Immature natural killer cell (primary cell): ENCODE measurements at places on chromosomes 3 and 15. TPM values are rescaled to one million over a fixed set of nuclear protein-coding genes. Genes with fewer than 3 reads are reported as not detected.

GNB4 gene
- 2.2 TPM for polyA plus RNA-seq

CAV3 gene
- not detected for polyA plus RNA-seq

GRCh38 chr15:92809880-92810361, 90.2 kb upstream of the CHD2 start:
- H3K27me3 ChIP-seq, result peaks cover 20% of the 10 kb centered on the region
- H3K36me3 ChIP-seq, result no peaks in the 10 kb centered on the region
- H3K4me1 ChIP-seq, result peaks cover 41% of the 10 kb centered on the region

SPINK8 gene
- polyA plus RNA-seq, result not detected

HTR3E gene
- polyA plus RNA-seq, result not detected

DNA sequence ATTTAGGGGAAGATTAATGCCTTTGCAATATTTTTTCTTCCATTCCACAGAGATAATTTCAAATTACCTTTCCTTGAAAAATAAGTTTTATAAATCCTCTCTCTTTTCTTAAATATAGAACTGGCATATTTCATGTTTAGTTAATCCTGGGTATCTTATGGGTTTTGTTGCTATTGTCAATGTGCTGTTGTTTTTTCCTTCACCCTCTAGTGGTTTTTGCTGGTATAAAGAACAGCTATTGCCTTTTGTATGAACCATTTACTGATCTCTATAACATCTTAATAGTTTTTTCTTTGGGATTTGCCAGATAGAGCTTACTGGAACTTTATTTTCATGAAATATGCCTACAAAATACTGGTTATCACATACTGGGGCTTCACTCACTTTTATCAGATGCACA, 359.6 kb upstream of the DPPA4 start:
- no peak for DNase-seq
- no peaks in the 10 kb centered on the region for H3K36me3 ChIP-seq

- H3K36me3 ChIP-seq, result no peaks in the 10 kb centered on the region
- no peaks in the 10 kb centered on the region for H3K4me1 ChIP-seq
- H3K27me3 ChIP-seq, result peaks cover 2% of the 10 kb centered on the region
- H3K27ac ChIP-seq, result no peak overlapping the region
These were observed 396.2 kb upstream of the CDIN1 start for GRCh38 chr15:36183201-36183600.

DNA sequence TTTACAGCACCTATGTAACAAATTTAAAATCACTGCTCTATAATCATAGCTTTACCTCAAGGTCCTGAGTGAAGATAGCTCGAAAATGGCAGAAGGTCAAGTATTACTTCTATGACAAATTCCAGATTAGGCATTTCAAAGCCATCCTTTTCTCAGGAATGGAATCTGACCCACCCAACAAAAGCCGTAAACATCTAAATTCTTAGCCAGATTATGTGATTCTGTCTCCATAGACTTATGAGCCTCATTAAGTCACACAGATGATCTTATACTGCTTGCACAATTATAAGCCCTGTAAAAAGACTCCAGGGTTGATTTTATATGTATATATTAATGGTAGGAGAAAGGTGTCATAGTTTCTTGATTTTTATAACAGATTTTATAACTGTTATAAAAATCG, 56.9 kb downstream of the CEP152 start:
- H3K27ac ChIP-seq, result no peak overlapping the region
- H3K4me3 ChIP-seq, result no peak overlapping the region
- no peaks in the 10 kb centered on the region for H3K27me3 ChIP-seq
- no peak for DNase-seq
- H3K36me3 ChIP-seq, result peaks cover 39% of the 10 kb centered on the region

- peaks cover 2% of the 10 kb centered on the region for H3K27me3 ChIP-seq
- no peak overlapping the region for H3K27ac ChIP-seq
- H3K4me3 ChIP-seq, result no peak overlapping the region
- H3K4me1 ChIP-seq, result no peaks in the 10 kb centered on the region
- no peaks in the 10 kb centered on the region for H3K36me3 ChIP-seq
These were observed 90.1 kb upstream of the CADPS start for GRCh38 chr3:62965311-62965710.

DNA sequence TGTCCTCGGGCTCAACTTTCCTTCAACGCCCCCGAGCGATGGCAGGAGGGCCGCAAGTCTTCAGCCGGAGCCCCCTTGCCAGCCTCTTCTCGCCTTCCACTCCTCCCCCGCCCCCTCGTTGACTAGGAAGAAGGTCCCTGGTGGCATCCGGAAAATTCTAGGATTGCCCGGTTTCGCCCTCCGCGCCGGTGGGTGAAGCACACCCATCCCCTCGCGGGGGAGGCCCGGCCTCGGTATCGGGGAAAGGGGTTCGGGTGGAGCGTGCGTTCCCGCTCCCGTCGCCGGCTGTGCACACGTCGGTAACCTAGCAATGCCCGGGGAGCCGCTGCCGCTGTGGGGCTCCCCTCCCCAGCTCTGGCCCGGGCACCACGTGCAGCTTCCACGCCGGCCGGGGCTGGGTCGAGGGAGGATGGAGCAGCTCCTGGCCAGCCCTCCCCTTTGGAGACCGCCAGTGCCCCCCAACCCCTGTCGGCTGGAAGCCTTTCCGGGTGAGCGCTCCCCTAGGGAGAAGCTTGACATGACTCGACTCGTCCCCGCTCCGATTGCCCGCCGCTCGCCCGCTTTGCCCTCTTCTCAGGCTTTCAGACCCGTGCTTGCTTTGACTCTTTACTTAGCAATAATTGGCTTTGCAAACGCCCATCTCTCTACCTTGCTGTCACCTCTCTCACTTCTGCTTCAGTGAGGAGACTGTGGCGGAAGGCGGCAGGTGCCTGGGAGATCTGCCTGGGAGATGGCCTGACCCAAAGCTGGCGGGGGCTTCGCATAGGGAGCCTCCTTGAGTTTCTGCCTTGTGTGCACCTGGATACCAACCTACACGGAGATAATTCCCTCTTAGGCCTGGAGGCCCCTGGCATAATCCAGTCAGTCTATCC, 1.3 kb downstream of the CACNA1D start:
- H3K27me3 ChIP-seq, result peaks cover 8% of the 10 kb centered on the region
- no peak overlapping the region for H3K27ac ChIP-seq
- no peak for DNase-seq
- no peaks in the 10 kb centered on the region for H3K36me3 ChIP-seq

DNA sequence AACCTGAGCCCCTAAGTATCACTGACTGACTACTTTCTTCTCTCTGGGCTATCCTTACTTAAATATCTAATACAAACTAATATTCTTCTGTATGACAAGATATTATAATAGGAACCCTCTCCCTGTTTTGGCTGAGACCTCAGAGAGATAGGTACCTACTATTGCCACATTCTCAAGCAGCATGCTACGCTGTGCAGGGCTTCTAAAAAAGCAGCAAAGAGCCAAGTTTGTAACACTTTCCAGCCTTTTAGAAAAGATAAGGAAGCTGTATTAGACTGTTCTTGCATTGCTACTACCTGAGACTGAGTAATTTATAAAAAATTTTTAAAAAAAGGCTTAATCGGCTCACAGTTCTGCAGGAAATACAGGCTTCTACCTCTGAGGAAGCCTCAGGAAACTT, 126.8 kb upstream of the ABI3BP start:
- no peak overlapping the region for H3K27ac ChIP-seq
- H3K27me3 ChIP-seq, result peaks cover 3% of the 10 kb centered on the region
- no peak for DNase-seq

DNA sequence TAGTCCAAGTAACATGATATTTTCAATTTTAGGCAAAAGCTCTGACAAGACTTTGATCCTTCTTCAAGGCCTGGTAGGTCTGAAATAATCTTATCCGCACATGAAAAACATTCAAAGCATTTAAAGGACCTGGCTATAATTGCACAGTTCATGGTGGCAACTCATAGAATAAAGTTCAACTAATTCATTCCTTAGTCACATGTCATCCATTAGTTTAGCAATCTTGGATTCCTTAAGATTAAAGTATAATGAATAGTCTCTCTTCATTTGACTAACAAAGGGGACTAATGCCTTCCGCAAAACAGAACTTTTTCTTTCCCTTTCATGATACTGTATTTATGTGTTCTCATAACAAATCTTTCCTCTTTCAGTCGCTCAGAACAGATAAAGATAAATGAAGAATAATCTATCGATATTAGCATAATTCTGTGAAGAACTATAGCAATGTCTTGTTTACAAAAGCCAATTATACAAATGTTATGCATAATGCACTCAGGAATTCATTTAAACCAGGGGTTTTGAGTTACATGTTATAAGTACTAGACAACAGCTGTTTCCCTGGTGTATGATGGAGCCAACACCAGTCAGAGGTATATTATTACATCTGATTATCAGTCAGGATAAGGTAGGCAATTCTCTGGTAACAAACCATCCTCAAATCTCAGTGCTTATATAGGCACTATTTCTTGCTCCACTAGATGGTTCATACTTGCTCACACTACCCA, 172.5 kb downstream of the POTEB3 start:
- H3K4me3 ChIP-seq, result no peak overlapping the region
- peaks cover 12% of the 10 kb centered on the region for H3K4me1 ChIP-seq
- no peak for DNase-seq
- H3K27ac ChIP-seq, result no peak overlapping the region
- H3K27me3 ChIP-seq, result peaks cover 3% of the 10 kb centered on the region
- no peaks in the 10 kb centered on the region for H3K36me3 ChIP-seq

CHMP2B gene
- polyA plus RNA-seq, result 32.2 TPM

GRCh38 chr3:34248352-34248751, 449.9 kb downstream of the PDCD6IP start:
- no peaks in the 10 kb centered on the region for H3K27me3 ChIP-seq
- peaks cover 15% of the 10 kb centered on the region for H3K4me1 ChIP-seq
- DNase-seq, result no peak
- H3K36me3 ChIP-seq, result no peaks in the 10 kb centered on the region
- no peak overlapping the region for H3K4me3 ChIP-seq

DNA sequence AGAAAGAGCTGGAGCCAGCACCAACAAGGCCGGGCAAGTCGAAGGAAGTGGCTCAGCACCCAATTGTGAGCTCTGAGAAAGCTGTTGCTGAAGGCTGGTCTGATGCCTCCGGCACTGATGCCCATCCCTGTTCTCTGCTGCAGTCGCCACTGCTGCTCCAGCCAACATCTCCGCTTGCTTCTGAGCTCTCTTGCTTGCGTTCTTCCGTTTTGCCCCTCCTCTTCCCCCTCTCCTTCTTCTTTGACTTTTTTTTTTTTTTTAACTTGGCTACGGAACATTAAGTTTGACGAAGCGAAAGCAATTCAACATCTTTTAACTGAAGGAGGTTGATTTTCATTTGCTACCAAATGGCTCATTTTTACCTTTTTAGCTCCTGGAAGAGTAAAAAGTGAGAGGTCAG, 442.9 kb downstream of the MCTP2 start:
- peaks cover 2% of the 10 kb centered on the region for H3K27me3 ChIP-seq
- H3K27ac ChIP-seq, result no peak overlapping the region
- H3K36me3 ChIP-seq, result no peaks in the 10 kb centered on the region
- DNase-seq, result no peak
- H3K4me1 ChIP-seq, result no peaks in the 10 kb centered on the region

- peak overlapping the region; percentile 45 for H3K27ac ChIP-seq
- peaks cover 29% of the 10 kb centered on the region for H3K4me1 ChIP-seq
- no peak overlapping the region for H3K4me3 ChIP-seq
- no peaks in the 10 kb centered on the region for H3K36me3 ChIP-seq
- no peak for DNase-seq
- H3K27me3 ChIP-seq, result peaks cover 7% of the 10 kb centered on the region
These were observed 75.9 kb downstream of the VGLL4 start for GRCh38 chr3:11567516-11568467.
